Right renal cortex interstitium (tissue), 3 donors: ENCODE measurements at places on chromosomes 5 and 9. TPM values are rescaled to one million over a fixed set of nuclear protein-coding genes. Genes with fewer than 3 reads are reported as not detected.
A peak's percentile ranks its signal among the peaks of the same experiment; 100 is the strongest.

The RPP25L gene
- polyA plus RNA-seq: 23.4 TPM

The DBN1 gene
- 175 TPM for polyA plus RNA-seq

The RASEF gene
- 8.0 TPM for polyA plus RNA-seq

- no peak for DNase-seq
Measured at GRCh38 chr5:67639313-67639712, 442.7 kb upstream of the CD180 start.

GRCh38 chr9:85730916-85731630 lies 10.7 kb downstream of the AGTPBP1 start:
- DNase-seq: no peak

DNA sequence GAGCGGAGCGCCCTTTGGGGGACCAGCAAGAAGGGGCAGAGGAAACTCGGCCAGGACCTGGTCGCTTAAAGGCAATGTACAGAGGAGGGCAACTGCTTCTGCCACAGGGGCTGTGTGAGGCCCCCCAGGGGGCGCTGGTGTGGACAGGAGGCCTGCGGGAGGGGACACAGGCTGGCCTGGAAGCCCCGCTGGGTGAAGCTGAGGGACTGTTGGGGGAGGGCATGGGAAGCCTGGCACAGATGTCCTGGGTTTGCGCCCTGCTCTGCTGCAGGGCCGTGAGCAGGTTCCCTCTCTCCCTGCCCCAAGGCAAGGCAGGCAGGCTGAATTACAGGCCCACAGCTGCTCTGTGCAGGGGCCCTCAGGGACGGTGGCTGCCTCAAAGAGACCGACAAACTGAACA lies 5.4 kb downstream of the MED22 start:
- DNase-seq: no peak

DNA sequence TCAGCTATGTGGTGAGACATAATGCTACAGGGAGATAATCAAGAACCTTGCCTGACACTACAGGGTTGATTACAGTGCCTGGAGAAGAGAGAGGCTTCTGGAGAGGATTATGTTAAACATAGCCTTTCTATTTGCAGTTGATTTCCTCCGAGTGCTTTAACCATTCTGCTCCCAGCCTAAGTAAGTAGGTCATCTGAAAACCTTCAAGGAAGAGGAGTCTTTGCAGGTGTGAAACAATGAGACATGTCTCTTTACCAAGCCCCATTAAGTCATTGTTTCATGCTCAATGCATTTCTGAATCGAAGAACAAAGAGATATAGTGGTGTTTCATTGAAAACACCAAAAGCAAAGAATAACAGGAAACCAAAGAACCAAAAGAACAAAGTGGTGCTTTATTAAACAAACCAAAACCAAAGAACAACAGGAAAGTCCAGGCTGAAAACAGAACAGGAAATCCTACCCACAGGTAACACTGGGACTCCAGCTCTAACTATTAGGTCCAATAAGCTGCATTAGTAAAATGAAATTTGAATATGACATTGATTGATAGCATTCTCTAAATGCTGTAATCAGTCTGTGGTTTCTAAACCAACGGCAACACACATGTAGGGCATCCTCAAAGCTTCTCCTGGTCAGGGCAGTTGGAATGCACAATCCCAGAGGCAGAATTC lies 113.3 kb upstream of the SPATA31D4 start:
- no peak for DNase-seq

GRCh38 chr9:2231101-2231500 lies 216.0 kb downstream of the SMARCA2 start:
- no peak for DNase-seq

GRCh38 chr9:98255578-98256296 lies at the start of gene TBC1D2:
TBC1D2 (minus strand) TSS chr9:98255649; CDS start chr9:98255541, 108 bp downstream.
- DNase-seq: peak; percentile 91
